ENCODE measurements at places on chromosomes 5 and 9. TPM values are rescaled to one million over a fixed set of nuclear protein-coding genes. Genes with fewer than 3 reads are reported as not detected.

Gene NEURL1B
- 12.6 TPM for polyA plus RNA-seq

Gene CCL21
- polyA plus RNA-seq, result 1.4 TPM

Gene GAPT
- polyA plus RNA-seq, result 0.23 TPM

DNA sequence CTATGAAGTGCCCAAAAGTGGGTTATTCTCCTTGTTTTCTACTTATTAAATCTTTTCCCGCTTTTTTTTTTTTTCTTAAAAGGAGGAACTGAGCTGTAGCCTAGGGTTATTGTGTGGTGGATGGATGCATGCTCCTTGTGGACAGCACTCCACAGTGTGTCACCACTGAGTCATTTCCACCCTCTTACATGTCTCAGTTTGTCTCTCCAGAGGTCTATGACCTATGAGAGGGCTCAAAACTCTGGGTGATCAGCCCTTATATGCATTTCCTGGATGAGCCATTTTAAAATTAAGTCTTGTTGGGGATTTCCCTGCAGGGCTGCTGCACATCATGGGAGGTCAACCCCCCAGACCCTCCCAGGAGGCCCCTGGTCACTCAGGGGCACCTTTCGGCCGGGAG is 102.2 kb upstream of the MOCS2 start:
- no peak for DNase-seq

GRCh38 chr9:27572918-27573633 is at the start of gene C9orf72:
C9orf72 (minus strand) TSS chr9:27573481; CDS start chr9:27567120, 6,361 bp downstream.
- peak; percentile 89 for DNase-seq
